Stimulated activated CD8-positive, alpha-beta memory T cell treated with anti-CD3 and anti-CD28 coated beads, Interleukin-7, amount 100 ng/mL, for 1 hour (primary cell): ENCODE measurements at places on chromosomes 3 and 15.

- DNase-seq = no peak
These were observed 45.6 kb downstream of the LRRC3B start for GRCh38 chr3:26668171-26668570.

DNA sequence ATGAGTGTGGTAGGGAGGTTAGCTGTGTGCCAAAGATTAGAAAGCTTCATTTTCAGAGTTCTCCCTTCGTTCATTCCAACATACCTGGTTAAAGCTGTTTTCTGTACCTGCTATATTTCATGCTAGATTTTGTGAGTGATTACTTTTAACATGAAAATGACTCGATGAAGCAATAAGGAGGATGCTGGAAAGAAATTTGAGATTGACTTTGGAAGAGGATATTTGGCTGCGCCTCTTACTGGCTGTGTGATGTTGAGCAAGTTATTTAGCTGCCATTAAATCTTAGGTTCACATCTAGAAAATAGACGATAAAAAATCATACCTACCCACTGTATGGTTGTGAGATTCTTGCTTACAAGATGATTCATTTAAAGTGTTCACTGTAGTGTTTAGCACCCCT, 288.7 kb downstream of the ZIC4 start:
- DNase-seq = no peak

DNA sequence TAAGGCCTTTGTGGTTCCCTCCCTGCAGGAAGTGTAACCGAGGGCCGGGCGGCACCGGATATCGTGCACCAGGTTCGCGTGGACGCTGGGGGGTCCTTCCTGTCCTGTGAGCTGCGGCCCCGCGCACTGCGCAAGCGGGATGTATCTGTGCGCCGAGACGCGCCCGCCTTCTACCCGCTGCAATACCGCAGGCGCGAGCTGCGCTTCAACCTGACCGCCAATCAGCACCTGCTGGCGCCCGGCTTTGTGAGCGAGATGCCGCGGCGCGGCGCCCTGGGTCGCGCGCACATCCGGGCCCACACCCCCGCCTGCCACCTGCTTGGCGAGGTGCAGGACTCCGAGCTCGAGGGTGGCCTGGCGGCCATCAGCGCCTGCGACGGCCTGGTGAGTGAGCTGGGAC, 35.9 kb downstream of the SAXO2 start:
- peak; percentile 30 for DNase-seq

GRCh38 chr3:3194861-3195260, 15.4 kb upstream of the CRBN start:
- DNase-seq = no peak

GRCh38 chr3:30048431-30048830, 558.0 kb upstream of the TGFBR2 start:
- DNase-seq = no peak

- DNase-seq = no peak
These were observed 36.7 kb upstream of the MFGE8 start for GRCh38 chr15:88949734-88950400.

DNA sequence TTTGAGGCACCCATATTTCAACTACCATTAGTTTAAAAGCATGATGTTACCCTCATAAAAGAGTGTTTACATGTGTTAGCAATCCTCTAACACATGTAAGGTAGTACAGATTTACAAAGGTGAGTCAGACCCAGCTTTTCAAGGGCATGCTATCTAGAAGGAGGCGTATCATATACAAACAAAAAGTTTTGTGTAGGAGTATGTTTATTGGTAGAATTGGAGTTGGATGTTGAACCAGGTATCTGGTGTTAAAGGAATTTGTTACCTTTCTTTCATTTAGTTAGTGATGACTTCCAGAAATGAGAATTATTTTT, 2.4 kb downstream of the HACD3 start:
- DNase-seq = no peak

DNA sequence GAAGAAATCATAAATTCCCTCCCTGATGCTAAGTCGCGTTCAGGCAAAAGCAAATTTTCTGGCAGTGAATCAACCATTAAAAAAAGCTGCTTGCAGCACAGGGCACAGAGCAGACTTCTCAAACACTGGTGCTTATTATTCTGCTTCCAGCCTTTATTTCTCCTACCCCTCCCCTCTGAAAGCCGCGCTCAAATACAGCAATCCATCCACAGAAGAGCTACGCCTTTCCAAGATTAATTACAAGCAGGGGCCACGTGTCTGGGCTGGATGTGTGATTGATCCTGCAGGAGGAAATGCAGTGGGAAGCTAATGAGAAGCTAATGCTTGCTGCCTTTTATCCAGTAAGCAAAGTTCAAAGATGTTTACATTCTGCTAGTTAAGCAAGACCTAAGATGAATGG, 134.9 kb upstream of the TOPAZ1 start:
- no peak for DNase-seq

GRCh38 chr3:170644711-170645110, 58.8 kb upstream of the SLC7A14 start:
- DNase-seq = no peak

DNA sequence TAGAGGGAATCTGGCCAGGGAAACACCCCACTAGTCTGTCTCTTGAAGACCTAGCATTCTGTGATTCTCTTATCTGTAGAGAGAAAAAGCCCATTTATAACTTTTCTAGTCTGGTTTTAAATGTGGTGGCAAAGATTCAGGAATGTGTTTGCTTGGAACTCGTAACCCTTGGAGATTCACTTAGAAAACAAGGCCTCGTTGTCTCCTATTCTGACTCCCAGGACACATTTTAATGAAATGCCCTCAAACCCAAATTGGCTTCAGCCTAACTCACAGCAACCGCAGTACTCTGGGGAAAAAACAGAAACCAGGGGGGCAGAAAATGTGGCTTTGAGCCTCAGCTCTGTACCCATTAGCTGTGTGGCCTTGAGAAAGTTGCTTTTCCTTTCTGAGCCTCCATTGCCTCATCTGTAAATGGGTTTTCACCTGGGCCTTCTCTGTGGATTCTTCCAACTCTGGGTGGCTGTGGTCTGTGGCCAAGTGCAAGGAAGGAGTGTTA, 36.5 kb downstream of the RPLP1 start:
- DNase-seq = no peak

DNA sequence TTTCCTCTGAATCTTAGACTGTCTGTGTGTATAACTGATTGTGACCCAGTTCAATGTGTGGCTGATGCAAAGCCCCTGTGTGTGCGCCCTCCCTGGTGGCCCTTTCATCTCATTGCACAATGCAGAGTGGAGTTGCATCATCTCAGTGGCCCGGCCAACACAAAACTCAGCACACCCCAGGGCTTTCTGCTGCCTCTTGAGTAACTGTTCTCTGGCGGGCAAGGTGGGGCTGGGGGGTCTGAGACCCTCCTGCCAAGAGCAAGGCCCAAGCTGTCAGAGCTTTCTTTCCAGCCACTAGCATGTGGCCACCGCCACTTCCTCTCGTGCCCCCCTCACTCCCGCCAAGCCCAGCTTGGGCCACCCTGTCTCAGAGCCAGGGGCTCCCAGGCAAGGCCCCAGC, 80.7 kb upstream of the ALDH1L1 start:
- DNase-seq = no peak

DNA sequence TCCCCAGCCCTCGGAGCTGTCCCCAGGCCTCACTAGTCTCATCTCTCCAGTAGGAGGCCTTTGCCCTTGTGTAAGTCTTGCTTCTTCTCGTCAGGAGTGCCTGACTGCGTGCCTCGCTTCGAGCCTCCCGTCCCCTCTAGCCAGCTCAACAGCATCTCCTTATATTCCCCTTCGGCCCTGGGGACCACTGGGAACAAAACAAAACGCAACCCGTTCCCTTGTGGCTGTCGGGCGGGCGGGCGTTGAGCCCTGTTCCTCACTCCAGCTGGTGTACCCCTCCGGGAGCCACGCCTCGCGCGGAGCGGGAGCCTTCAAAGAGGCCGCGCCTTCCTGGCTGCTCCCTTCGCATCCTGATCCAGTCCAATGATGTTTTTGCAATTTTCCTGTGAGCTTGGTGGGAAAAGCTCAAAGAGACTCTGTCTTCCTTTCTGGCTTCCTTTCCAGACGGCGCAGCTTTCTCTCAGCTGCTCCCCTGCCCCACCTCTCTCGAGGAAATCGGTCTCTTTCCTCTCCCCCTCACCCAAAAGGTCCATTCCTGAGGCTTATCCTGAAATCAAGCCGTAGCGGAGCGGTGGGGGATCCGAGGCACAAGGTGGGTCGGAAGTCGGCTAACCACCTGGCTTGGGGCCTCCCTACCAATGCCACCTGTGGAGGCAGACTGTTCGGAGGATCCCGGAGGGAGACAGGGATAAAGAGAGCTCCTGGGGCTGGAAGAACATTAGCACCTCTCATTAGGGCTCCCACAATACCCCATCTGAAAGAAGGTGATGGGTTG, 33.4 kb upstream of the SRP14 start:
- DNase-seq = no peak

GRCh38 chr3:160126761-160127160, 98.5 kb upstream of the C3orf80 start:
- DNase-seq = no peak

- DNase-seq = no peak
These were observed 215.1 kb downstream of the ITPR1 start for GRCh38 chr3:4708230-4708629.

DNA sequence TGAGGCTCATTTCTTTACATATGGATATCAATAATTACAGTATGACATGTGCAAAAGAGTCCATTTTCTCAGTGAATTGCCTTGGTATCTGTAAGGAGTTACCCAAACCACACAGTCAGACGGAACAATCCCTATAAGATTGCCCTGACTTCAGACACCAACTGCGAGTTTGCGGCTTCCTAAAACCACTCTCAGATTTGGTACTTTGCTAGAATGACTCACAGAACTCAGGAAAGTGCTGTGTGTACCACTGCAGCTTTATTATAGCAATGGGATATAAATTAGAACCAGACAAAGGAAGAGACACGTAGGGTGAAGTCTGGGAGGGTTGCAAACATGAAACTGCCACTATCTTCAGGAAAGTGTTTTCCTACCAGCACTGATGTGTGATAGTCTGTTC, 45.8 kb upstream of the ATP13A3 start:
- no peak for DNase-seq

DNA sequence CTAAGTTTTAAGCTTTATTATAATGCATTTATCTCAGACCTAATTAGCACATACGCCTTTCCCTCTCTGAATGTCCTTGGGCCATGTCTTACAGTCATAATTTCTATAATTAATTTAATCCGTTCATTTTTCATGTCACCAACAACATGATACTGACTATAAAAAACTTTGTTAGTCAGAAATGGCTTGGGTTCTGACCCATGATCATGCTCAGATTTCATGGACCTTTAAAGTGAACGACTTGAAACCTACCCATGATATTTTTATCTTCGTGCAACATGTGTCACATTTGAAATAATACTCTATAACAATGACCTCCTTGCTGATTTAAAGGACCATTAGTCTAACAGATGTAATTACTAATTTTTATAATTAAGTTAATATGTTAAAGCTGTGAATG, 1033.8 kb downstream of the DIPK2A start:
- no peak for DNase-seq

DNA sequence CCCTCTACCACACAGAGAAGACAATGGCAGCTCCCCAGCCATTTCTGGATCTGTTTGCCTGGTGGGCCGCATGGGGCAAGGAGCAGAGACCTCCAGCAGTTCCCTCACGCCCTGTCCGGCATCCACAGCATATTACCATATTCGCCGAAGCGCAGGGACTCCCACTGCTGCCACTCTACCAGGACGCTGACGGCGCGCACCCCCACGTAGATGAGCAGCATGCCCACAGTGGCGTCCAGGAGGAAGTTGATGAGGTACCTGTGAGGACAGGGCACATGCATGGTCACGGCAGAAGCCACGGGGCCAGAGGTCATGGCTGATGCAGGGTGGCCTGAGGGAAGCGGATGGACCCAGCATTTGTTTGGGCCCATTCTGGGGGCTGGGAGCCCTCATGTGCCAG, 14.8 kb upstream of the MUSTN1 start:
- DNase-seq = no peak

GRCh38 chr15:54514601-54515000, 536.4 kb downstream of the UNC13C start:
- DNase-seq = no peak

- no peak for DNase-seq
These were observed 110.8 kb downstream of the VGLL4 start for GRCh38 chr3:11532931-11533391.

GRCh38 chr3:26525013-26525412, 97.6 kb upstream of the LRRC3B start:
- no peak for DNase-seq
